Thoracic aorta (tissue), 2 donors: ENCODE measurements at places on chromosomes 12 and 14. TPM values are rescaled to one million over a fixed set of nuclear protein-coding genes. Genes with fewer than 3 reads are reported as not detected.

DNA sequence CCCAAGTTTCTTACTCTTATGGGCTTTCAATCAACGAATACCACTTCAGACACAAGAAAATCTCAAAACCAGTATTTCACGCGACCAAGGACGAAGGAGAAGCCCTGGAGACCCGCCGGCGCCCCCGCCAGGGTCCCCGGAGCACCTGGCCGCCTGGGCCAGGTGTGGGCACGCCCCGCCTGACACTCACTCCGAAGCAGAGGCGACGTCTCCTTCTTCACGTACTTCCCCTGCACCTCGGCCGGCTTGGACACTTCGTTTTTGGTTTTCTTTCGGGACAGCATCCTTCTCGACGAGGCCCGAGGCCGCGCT, 466 bp downstream of the SAV1 start:
- H3K4me1 ChIP-seq, result peaks cover 19% of the 10 kb centered on the region
- H3K27me3 ChIP-seq, result no peaks in the 10 kb centered on the region
- H3K4me3 ChIP-seq, result peak overlapping the region; percentile 81

DNA sequence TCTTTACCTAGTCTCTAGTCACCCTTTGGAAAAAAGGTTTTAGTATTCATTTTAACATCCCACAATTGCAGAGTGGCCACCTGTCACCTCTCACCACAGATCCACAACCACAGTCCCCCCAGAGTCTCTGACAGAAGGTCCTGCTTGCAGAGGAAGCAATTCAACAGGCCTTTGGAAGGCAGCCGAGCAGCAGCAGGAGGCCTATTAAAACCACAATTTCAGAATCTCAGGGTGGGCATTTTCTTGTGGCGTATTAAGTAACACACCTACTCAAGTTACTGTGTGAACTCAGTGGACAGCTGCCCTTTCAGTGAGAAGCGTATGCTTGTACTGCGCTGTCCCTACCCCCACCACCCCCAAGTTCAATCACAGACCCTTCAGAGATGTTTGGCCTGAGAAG, 234.0 kb upstream of the HMGA2 start:
- H3K27ac ChIP-seq, result no peak overlapping the region
- no peaks in the 10 kb centered on the region for H3K4me1 ChIP-seq
- H3K4me3 ChIP-seq, result no peak overlapping the region
- no peaks in the 10 kb centered on the region for H3K27me3 ChIP-seq
- DNase-seq, result no peak

- H3K4me3 ChIP-seq, result no peak overlapping the region
- no peak for DNase-seq
- H3K27ac ChIP-seq, result no peak overlapping the region
- H3K36me3 ChIP-seq, result no peaks in the 10 kb centered on the region
- no peaks in the 10 kb centered on the region for H3K27me3 ChIP-seq
Observed at GRCh38 chr12:58176296-58176869, 235.0 kb downstream of the ATP23 start.

GRCh38 chr12:8950702-8951478, 1.4 kb upstream of the M6PR start:
- H3K27me3 ChIP-seq, result no peaks in the 10 kb centered on the region
- H3K4me1 ChIP-seq, result peaks cover 32% of the 10 kb centered on the region
- peak overlapping the region; percentile 97 for H3K27ac ChIP-seq
- H3K36me3 ChIP-seq, result no peaks in the 10 kb centered on the region
- DNase-seq, result no peak

DNA sequence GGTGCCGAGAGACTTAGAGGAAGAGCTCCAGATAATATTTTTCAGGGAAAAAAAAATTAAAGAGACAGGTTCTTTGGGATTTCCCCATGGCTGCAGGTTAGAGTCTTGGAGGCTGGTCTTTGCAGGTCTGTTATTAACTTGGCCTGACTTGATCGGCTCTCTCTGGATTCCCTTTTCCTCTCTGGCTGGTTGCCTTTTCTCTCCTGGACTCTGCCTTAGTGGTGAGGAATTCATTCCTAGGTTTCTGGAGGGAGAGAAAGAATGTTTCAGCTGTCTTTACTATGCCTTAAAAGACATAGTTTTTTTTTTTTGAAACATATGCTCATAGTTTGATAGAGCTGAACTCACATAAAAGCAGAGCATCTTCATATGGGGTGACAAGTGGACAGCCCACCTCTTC, 336.3 kb downstream of the BMP4 start:
- H3K27me3 ChIP-seq, result no peaks in the 10 kb centered on the region
- no peaks in the 10 kb centered on the region for H3K36me3 ChIP-seq
- no peak overlapping the region for H3K27ac ChIP-seq
- DNase-seq, result no peak
- H3K4me3 ChIP-seq, result no peak overlapping the region

DNA sequence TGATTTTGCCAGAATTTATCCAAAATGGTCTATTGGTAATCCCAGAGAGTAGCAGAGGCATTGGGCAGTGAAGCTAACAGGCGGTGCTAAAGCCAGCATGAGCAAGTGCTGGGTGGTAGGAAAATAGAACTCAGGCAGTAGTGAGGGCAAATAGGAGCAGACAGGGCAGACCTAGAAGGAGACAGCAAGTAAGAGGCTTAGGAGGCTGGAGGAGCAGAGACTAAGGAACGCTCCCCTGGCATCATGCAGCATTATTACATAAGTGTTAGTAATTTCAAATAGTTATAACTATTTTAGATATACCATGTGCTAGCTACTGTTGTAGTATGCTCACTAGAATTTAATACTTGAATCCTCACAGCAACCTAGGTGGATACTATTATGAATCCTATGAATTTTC, 128.0 kb upstream of the DNM1L start:
- no peaks in the 10 kb centered on the region for H3K36me3 ChIP-seq
- no peaks in the 10 kb centered on the region for H3K27me3 ChIP-seq
- H3K27ac ChIP-seq, result no peak overlapping the region
- no peak overlapping the region for H3K4me3 ChIP-seq
- DNase-seq, result no peak

GRCh38 chr12:117582135-117582784, 220.8 kb upstream of the NOS1 start:
- H3K4me1 ChIP-seq, result no peaks in the 10 kb centered on the region
- no peak for DNase-seq
- no peak overlapping the region for H3K4me3 ChIP-seq
- no peak overlapping the region for H3K27ac ChIP-seq

DNA sequence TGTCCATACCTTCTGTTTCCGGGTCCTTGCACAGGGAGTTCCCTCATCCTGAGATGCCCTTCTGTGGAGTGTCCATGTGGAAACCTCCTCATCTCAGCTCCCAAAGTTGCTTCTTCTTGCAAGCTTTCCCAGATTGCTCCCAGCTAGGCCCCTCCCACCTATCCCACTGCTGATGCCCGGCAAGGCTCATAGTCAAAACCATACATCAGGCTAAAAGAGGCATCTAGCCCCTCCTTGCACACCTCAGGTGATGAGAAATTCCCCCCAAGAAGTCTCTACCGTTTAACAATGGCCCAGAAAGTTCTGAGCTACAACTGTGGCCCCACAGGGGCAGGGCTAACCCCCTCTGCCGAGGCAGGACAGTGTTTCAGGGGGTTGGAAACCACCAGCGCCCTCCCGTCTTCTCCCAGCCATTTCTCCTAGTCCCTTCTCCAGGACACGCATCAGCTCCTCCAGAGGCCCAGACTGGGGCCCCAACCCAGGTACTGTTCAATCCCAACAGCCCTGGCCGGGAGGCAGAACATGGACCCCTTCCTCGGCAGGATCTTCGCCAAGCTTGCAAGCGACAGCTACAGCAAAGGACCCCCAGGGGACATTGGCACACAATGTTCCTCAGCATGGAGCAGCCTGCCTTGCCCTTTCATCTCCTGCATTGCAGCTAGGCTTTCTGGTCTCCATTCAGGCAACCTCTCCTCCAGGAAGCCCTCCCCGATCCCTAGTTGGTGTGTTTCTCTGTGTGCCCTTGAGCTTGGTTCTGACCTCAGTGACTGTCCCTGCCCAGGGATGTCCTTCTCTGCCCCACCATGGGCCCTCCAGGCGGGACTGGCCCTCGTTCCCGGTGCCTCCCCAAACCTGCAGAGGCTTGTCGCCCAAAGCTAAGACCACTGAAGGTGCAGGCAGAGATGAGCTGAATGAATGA, 4.5 kb upstream of the BEGAIN start:
- peaks cover 2% of the 10 kb centered on the region for H3K4me1 ChIP-seq
- no peak overlapping the region for H3K4me3 ChIP-seq
- DNase-seq, result no peak
- no peaks in the 10 kb centered on the region for H3K27me3 ChIP-seq

DNA sequence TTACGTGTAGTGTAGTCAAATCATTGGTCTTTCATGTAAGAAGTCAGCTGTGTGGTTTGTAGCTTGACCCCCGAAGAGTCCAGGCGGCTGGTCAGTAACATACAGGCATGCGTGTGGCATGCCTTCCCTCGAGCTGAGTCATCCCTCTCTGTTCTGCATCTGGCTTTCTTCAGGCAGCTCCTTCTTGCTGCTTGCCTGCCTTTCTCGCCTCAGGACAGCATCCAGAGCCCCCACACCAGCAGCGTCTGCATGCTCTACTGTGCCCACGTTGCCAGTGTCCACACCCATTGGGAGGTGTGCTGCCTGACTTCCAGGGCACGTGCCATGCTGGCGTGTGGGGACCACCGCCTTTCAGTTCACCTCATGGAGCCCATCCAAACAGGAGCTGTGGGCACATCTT, 96.8 kb downstream of the EP400 start:
- peaks cover 44% of the 10 kb centered on the region for H3K36me3 ChIP-seq
- DNase-seq, result no peak
- H3K4me3 ChIP-seq, result no peak overlapping the region
- H3K27ac ChIP-seq, result no peak overlapping the region
- H3K27me3 ChIP-seq, result no peaks in the 10 kb centered on the region

GRCh38 chr12:1737652-1738286, 46.9 kb downstream of the ADIPOR2 start:
- no peaks in the 10 kb centered on the region for H3K36me3 ChIP-seq
- no peak overlapping the region for H3K27ac ChIP-seq
- peaks cover 15% of the 10 kb centered on the region for H3K4me1 ChIP-seq
- H3K27me3 ChIP-seq, result no peaks in the 10 kb centered on the region
- no peak for DNase-seq
- no peak overlapping the region for H3K4me3 ChIP-seq

GRCh38 chr12:76010732-76011458, 20.7 kb downstream of the PHLDA1 start:
- no peak overlapping the region for H3K4me3 ChIP-seq
- no peaks in the 10 kb centered on the region for H3K36me3 ChIP-seq
- no peaks in the 10 kb centered on the region for H3K27me3 ChIP-seq
- H3K4me1 ChIP-seq, result no peaks in the 10 kb centered on the region

GRCh38 chr14:75088566-75089373, 19.3 kb downstream of the ZC2HC1C start:
- H3K27ac ChIP-seq, result no peak overlapping the region
- no peaks in the 10 kb centered on the region for H3K27me3 ChIP-seq
- no peaks in the 10 kb centered on the region for H3K4me1 ChIP-seq
- DNase-seq, result peak; percentile 17
- peaks cover 41% of the 10 kb centered on the region for H3K36me3 ChIP-seq

GRCh38 chr14:103803661-103804060, 43.7 kb downstream of the PPP1R13B start:
- no peaks in the 10 kb centered on the region for H3K36me3 ChIP-seq
- H3K4me3 ChIP-seq, result no peak overlapping the region
- no peaks in the 10 kb centered on the region for H3K4me1 ChIP-seq
- DNase-seq, result no peak

DNA sequence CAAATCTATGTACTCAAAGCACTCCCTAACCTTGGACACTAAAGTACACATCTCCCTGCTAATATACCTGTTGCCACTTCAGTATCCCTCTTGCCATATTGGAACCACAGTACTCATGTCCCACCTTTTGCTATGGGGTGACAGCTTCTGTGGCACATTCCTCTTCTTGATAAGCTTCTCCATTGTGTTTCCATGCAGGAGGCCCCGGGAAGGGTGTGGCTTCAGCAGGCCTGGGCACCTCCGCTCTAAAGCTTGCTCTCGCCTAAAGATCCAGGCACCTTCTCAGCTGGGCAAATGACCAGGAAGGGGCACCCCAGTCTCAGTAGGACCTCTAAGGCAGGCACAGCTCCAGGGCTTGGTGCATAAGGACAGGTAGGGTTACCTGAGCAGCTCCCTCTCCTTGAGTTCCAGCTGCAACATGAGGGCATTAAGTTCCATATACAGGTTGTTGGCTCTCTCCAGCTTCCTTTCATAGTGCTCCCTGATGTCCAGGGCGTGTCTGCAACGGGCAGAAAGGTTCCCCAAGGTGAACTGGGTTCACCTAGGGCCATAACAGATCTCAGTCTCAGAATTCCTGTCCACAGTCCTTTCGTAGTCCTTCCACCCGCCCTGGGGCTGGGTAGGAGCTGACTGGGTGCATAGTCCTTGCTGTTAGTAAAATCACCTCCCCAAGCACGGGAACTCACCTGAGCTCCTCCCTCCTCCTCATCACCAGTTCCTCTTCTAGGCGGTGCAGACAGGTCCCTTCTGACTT, 15.9 kb downstream of the MAP3K12 start:
- H3K4me1 ChIP-seq, result peaks cover 4% of the 10 kb centered on the region
- DNase-seq, result no peak
- H3K27me3 ChIP-seq, result no peaks in the 10 kb centered on the region
- no peak overlapping the region for H3K4me3 ChIP-seq
- no peak overlapping the region for H3K27ac ChIP-seq
- H3K36me3 ChIP-seq, result peaks cover 70% of the 10 kb centered on the region

DNA sequence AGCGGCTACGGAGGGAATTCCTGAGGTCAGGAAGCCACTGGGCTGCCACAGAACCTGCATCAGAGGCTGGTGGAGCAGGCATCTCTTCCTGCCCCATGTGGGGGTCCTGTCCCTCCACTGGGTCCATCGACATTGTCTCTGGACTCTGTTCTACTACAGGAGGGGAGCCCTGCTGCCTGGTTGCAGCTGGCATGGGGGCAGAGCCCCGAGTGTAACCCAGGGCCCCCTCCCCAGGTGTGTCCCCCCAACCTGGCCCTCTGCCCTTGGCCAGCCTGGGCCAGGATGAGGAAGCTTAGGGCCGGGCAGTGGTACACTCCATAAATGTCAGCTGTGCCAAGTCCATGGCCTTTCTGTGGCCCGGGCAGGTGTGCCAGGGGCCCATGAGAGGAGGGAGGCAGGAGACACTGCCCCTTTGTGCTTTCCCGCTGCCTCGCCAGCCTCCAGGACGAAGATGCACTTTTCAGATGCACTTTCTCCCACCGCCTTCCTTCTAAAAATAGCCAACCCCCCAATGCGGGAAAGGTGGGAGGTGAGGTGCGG, 4.0 kb upstream of the EXOC3L4 start:
- peaks cover 6% of the 10 kb centered on the region for H3K4me1 ChIP-seq
- peak overlapping the region; percentile 77 for H3K4me3 ChIP-seq
- H3K36me3 ChIP-seq, result no peaks in the 10 kb centered on the region
- no peak for DNase-seq
- no peaks in the 10 kb centered on the region for H3K27me3 ChIP-seq

DNA sequence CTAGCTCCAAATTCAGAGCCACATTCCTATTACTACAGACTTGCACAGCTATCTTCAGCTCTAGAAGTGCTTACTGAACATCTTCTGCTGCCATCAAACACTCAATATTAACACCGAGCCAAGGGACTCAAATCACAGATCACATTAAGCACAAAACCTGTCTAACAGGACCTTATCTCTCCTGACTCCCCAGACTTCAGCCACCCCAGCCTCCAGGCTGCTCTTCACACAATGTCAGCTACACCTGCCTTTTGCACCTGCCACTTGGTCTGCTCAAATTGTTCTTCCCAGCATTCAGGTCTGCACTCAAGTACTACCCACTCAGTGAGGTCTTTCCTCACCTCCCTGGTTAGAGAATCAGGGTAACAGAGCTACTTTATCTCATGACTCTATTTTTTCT, 57.1 kb downstream of the GALC start:
- no peak overlapping the region for H3K4me3 ChIP-seq
- no peaks in the 10 kb centered on the region for H3K4me1 ChIP-seq
- DNase-seq, result no peak

Gene SMIM41
- 1.8 TPM for total RNA-seq

Gene PLEKHG7
- total RNA-seq, result not detected

Gene GARIN6
- total RNA-seq, result not detected

Gene FAM90A1
- total RNA-seq, result not detected

Gene WNT5B
- total RNA-seq, result 2.3 TPM

Gene COX8C
- total RNA-seq, result not detected
